ENCODE measurements at places on chromosomes 1 and 21. TPM values are rescaled to one million over a fixed set of nuclear protein-coding genes. Genes with fewer than 3 reads are reported as not detected.

PRR9 gene
- not detected for total RNA-seq

PYHIN1 gene
- 32.8 TPM for total RNA-seq

DARS2 gene
- total RNA-seq, result 33.2 TPM

FCGR3A gene
- 0.11 TPM for total RNA-seq

FYB2 gene
- not detected for total RNA-seq
